Bone marrow (tissue), 2 donors: ENCODE measurements at places on chromosomes 6 and 20.

DNA sequence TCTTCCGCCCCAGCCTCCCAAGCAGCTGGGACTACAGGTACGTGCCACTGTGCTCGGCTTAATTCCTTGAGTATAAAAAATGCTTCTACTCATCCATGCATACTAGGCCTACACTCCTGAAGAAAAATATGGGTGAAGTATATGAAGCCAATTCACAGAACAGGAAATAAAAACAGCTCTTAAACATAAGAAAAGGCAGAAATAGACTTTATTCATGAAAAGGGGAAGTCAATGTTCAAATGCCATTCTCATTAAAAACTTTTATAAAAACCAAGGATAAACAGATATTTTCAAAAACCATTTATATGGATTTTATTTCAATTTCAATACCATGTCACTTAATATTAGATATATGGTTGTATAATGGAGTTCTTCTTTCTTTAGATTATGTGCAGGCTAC is 18.3 kb downstream of the SERPINB9 start:
- DNase-seq, result no peak

DNA sequence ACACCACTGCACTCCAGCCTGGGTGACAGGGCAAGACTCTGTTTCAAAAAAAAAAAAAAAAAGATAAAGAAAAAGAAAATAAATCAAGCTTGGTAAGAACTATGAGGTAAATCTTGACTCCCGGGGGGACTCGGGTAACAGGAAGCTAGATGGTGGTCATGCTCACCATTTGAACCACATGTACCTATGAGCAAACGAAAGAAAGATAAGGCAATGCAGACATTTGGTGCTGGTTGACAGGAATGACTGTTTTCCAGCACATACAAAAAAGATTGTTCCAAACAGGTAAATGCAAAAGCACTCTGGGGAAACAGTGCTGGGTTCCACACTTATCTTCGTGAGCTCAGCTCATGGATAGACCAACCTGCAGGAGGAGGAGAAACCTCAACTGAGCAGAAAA is 22.8 kb upstream of the PTPN1 start:
- no peak for DNase-seq

DNA sequence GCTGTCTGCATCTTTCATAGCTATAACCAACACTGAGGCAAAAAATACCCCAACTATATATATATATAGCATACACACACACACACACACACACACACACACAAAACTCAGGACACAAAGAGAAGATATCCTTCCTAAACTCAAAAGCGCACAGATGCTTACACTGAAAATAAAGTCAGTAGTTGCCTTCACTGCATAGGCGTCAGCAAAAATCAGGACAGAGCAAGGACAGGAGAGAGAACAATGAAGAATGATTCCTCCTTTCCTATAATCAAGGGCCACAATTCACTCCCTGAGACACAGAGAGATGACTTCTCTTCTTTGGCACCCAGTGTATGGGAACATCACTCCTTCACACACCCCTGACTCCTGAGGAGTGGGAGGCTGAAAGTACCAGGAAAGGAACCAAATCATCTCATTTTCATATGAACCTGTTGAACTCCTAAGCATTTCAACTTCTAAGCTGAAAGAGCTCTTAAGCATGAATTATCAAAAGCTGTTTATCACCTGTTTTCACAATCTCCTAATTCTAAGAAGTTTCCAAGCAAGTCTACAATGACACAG is 141.4 kb downstream of the HIVEP2 start:
- DNase-seq, result no peak

DNA sequence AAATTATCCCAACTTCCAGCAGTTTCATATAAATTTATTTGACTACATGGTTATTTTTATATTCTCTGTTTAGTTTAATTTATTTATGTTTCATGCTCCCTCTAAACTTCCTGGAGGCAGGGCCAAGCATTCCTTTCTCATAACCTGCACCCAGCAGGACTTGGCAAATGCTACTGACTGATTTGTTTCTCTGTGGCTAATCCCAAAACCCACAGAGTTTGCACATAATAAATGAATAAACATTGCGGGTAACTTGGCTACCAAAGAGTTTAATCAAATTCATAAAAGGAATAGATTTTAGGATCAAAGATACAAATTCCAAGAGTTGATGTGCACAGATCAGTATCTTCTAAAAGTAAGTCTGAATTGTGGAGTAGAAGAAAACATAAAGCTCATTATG is 239.5 kb downstream of the SLC35F1 start:
- DNase-seq, result no peak

- no peak for DNase-seq
These were observed 64.7 kb upstream of the TIAM2 start for GRCh38 chr6:154930451-154930851.

DNA sequence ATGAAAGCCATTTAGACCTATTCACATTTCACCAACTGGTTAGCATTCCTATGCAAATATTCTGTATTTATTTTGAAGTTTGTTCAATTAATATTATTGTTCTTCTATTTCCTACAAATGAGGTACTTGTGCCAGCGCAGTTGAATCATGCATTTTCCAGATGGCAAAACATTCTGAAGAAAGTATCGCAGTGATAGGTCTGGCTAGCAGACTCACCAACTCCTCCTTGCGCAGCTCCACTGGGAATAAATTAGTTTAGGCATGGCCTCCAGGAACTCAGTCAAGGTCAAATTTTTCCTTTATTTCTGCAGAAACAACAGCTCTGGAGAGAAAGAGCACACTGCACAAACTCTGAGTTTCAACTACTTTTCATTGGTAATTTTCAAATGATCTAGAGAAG is 437.7 kb downstream of the COL12A1 start:
- no peak for DNase-seq

DNA sequence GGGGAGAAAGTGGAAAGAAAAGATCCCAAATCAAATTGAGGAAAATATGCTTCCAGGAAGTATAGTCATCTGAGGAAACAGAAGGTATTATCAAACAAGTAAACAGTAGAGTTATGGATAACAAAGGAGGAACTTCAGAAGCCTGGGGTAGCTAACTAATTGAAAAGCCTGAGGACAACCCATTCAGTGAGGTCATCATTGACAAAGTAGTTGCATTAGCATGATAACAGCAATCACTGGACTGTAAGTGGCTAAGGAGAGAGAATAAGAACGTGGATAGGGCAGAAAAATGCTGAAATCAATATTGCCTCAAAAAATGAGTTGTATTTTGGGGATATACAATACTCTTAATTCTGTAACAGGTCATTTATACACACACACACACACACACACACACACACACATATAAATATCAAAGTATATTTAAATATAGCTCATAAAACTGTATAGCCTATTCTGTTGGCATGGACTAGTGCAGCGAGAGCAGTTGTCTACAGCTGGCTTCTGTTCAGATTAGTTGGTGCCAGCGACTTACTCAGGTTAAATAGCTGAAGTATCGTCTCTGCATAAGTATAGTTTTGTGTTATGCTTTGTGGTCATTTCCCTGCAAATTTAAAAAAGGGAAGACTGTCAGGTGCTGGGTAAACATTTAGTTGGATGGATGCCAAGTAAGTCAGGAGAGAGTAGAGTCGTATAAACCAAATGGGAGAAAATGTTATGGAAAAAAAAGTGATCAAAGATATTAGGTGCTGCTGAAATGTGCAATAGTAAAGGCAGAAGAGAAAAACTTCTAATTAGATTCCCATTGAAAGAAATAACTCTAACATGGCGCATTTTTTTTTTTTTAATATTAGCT is 33.8 kb upstream of the CTAGE9 start:
- DNase-seq, result no peak
